ENCODE measurements at places on chromosomes 7 and 10. TPM values are rescaled to one million over a fixed set of nuclear protein-coding genes. Genes with fewer than 3 reads are reported as not detected.
A peak's percentile ranks its signal among the peaks of the same experiment; 100 is the strongest.

DNA sequence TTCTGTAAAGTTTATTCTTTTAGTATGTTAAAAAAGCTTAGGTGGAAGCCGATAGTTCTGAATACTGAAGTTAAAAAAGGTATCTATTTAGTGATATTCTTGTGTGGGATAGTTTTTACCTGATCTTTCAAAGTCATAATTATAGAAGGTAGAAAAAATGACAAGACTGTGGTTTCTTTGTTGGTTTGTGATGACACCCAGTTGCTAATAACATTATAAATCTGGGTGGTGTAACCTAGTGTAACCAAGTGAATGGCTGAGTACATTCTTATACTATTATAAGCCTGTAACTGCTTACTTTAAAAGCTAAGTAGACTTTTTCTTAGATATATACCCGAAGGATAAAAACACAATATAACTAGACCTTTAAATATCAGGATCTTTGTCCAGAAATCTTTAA, 2.3 kb downstream of the CDK13 start:
- DNase-seq, result peak; percentile 9

Gene RSPH10B2
- total RNA-seq, result 0.29 TPM

DNA sequence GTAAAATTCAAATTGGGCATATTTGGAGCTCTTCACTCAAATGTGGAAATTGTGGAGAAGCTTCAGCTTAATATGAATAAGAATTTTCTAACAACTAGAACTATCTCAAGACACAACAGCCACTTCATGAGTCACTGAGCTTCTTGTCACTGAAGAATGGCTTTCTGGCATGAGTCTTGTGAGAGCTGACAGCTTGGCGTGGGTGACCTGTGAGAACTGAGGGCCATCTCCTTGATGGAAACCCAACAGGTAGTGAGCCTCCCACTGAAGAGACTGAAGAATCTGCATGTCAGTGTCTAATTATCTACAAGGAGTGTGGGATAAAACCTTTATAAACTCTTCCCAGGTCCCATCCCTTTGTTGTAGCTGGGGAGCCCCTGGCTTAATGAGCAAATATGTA, 66.0 kb downstream of the CLEC2L start:
- DNase-seq, result no peak

DNA sequence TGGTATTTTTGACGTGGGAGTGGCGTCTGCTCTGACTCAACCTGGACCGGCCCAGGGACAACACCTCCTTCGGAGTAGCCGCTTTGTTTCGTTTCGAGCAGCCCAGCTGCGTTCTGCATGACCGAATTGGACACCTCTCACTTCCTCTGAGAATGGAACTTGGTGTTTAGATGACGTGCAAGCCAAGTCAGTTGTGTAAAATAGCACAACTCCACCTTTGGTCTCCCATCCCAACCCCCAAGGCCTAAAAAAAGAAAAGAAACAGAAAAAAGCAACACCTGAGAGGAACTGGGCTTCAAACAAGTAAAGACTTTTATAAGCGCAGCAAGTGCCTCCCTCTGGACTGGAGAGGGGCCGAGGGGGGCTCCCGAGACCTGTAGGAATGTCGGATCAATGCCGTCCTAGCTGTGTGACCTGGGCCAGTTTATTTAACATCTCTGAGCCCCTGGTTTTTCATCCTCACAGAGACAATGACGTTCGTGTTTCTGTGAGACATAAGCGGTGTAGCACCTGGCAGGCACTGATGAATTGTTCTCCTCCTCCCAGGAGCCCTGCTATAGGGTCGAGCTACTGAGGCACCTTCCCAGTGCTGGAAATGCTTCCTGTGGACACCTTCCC, 52.0 kb upstream of the SMNDC1 start:
- peak; percentile 95 for DNase-seq

DNA sequence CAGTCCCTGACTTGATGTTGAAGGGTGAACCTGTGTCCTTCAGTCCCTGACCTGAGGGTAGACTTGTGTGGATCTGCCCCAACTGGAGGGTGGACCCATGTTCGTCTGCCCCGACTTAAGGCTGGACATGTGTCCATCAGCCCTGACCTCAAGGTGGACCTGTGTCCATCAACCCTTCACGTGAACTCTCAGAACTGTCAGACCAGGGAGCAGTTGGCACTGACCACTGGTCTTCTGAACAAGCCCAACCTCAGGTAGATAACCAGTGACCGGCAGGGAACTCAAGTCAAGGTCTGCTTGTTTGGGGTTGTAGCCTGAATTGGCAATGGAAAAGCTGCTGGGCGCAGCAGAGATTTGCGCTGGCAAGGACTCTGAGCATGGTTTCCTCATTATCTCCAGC, 96.5 kb downstream of the ADCY1 start:
- DNase-seq, result no peak

- DNase-seq, result no peak
These were observed 96.1 kb downstream of the RNF133 start for GRCh38 chr7:122602800-122603199.

Gene JAKMIP3
- 0.54 TPM for total RNA-seq

All from astrocyte (in vitro differentiated cells and primary cell).